ENCODE measurements at places on chromosomes 2 and 18. TPM values are rescaled to one million over a fixed set of nuclear protein-coding genes. Genes with fewer than 3 reads are reported as not detected.

Gene ACTR1B
- 73.1 TPM for total RNA-seq

Gene CFC1
- not detected for total RNA-seq

Gene EPC2
- 19.6 TPM for total RNA-seq

Gene CNNM4
- total RNA-seq = 4.8 TPM

Gene SCG2
- 0.37 TPM for total RNA-seq

Gene PDE11A
- total RNA-seq = 4.1 TPM

Gene NPHP1
- 7.1 TPM for total RNA-seq

Gene GAL3ST2
- total RNA-seq = not detected

Gene SIX3
- not detected for total RNA-seq

Gene SULT1C3
- not detected for total RNA-seq

Gene DSC2
- not detected for total RNA-seq

Gene ASB18
- not detected for total RNA-seq

Gene ZCCHC2
- total RNA-seq = 5.3 TPM

Gene LIMS2
- 53.4 TPM for total RNA-seq
